ENCODE measurements at places on chromosomes 5 and 9.

DNA sequence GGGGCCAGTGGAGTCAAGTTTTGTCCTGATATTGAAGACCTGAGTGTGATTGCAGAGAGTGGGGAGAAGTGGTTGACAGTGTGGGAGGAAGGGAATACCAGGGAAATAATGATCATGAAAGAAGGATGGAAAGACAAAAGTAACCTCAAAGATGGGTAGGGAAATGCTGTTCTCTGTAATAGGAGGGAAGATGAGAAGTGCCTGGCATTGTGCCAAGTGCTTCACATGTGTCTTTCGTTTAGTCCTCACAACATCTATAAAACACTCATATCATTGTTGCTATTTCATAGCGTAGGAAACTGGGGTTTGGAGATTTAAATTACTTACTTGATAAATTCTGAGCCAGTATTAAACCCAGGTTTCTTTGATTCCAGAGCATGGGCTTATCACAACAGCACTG is 472.3 kb downstream of the LRRC70 start:
- ATAC-seq, result no peak

- ATAC-seq, result no peak
Observed at GRCh38 chr5:143258559-143259253, 144.8 kb downstream of the NR3C1 start.

DNA sequence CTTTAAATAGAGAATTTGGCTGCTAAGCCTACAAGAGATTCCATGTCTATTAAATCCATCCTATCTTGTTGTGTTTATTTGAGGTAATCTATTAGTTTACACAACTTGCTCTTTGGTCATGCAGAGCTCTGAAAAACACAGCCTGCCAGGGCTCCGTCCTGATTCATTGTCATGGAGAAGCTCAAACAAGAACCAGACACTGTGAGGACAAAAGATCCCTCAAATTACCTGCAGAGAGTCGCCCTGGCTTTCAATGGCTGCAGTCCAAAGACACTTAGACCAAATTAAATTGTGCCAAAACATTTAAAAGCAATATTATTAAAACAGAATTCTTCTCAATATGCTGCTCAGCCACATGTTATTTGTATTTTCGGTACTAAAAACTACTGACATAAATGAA is 60.1 kb downstream of the CDH18 start:
- no peak for ATAC-seq

DNA sequence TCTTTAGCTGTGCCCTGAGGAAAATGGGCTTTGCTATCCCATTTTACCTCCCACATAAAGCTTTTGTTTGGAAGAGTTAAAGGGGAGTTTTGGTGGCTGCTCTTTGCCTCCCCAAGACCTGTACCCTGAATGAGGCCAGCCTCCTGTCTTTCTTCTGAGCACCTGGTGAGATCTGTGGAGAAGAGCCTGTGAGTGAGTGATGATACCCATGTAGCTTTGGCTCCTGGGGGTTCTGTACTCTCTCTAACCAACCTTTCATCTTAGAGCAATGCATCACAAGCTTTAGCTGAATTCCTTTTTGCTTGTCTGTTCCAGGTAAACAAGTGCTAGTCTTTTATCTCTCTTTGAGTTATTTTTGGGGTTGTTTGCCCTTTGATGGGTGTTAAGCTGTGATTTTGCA is 73.6 kb downstream of the SCAMP1 start:
- no peak for ATAC-seq

- no peak for ATAC-seq
Observed at GRCh38 chr5:57032151-57032551, 80.2 kb upstream of the MIER3 start.

GRCh38 chr5:164361986-164362385 is 856.6 kb downstream of the MAT2B start:
- ATAC-seq, result no peak

GRCh38 chr5:83559118-83559785 is 87.7 kb downstream of the VCAN start:
- ATAC-seq, result no peak

GRCh38 chr5:159660401-159660800 is 255.9 kb upstream of the ADRA1B start:
- ATAC-seq, result no peak

DNA sequence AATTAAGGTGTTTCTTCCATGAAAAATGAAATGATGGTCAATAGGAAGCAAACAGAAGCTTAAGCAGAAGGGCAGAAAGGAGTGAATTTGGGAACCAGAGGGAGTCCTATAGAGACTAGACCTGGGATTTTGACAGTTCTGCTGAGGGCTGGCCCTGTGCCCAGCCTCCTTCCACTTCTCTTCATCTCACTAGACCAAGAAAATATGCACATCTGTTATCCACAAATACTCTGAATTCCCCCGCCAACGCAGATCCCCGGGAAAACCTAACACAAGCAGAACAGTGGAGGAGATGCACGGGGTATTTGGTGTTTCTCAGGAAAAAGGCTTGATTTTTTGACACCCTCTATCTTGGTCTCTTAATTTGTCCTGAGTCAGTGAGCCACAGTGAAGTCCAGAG is 22.7 kb downstream of the GRIA1 start:
- no peak for ATAC-seq

DNA sequence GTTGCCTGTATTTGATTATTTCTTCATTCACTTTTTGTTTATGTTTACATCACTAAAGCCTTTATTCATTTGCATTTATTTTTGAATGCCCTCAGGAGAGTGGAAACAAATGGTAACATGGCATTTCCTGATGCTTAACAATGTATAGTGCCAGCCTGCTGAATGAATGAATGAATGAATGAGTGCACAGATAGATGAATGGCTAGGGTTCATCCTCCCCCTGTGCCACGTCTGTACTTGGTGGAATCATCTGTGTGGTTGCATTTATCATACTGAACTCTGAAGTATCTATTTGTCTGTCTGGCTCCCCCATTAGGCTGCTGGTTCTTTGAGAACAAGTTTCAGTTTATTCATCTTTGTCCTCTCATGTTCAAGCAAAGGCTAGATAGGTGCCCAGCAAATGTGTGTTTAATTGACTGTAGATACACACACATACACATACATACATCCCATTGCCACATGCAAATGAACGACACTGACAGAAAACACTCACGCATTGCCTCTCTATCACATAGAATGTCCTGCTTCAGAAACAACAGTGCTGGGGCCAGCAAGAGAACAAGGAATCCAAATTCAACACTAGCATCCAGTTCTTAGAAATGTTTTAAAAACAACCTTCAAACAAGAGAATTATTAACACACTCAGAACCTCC is 150.4 kb downstream of the PAPPA start:
- no peak for ATAC-seq

DNA sequence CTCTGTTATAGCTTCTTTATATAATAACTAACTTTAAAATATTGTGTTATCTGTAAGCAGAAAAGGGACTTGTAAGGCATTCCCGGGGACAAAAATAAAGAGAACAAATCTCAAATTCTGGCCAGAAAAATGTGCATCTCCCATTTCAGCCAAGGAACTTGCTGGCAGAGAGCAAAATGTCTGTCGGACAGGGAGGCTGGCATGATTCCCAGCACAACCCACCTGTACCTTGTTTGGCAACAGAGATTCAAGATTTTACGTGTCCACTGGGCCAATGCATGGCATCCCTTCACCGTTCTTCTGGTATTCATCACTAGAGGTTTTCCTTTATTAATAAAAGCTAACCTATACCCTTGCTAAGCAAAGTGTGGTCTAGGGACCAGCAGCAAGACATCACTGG is 566.6 kb downstream of the PSAT1 start:
- ATAC-seq, result no peak

DNA sequence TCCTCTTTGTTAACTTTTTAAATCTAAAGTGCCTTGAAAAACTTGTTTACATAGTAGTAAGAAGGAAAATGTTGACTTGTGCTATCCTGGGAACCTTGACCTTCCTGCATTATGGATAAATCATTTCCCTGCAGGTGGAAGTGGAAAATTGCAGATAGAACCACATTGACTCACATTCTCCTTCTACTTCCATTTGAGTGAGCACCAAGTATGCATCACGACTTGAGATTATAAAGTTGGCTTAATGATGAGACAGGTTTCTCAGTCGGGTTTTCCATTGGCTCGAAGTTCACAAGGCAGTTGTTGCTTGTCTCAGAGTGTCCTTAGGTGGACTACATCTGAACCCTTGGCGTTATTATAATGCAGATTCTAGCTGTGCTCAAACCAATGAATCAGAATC is 39.9 kb downstream of the DOCK8 start:
- ATAC-seq, result no peak

DNA sequence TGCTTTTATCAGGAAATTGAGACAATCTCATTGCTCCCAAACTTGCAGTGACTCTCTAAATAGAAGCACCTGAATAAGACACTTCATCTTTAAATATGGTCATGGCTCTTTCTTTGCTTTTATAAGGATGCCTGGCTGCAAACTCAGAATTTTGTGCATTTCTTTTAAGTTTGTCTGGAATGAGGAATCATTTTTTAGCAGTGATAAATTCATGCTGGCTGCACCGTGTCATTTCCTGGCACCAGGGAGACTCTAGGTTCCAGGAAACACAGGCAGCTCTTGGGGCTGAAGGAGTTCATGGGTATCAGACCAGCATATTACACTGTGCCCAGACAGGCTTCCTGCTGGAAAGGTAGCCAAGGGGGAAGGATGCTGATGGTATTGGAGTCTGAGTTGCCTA is 109.9 kb downstream of the NUDT12 start:
- ATAC-seq, result no peak

DNA sequence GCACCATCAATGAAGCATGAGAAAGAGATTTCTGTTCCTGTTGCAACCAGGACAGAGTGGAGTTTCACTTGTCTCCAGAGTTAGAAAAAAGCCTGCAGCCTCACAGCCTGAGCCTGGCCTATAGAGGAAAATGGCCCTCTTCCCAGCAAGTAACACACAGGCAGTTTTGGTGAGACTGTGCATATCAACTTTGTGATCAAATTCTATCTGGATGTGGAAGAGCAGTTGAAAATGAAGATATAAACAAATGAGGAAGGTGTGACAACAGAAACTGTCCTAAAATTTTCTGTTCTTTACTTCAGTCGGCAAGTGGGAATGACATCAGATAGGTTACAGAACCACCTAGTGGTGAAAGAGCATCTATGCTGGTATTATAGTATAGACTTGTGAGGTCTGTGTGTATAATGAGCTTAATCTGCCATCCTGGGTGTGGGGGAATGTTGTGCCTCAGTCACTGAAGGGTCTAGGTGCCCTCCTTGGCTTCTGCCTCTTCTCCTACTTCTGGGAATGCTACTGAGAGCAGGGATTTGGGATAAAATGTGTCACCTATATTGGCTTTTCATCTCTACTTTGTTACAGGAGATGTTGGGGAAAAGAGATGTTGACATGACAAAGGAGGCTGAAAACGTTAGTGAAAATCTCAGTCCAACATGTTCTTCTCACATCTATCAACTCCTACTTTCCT is 28.2 kb downstream of the YIPF5 start:
- ATAC-seq, result peak; percentile 54

DNA sequence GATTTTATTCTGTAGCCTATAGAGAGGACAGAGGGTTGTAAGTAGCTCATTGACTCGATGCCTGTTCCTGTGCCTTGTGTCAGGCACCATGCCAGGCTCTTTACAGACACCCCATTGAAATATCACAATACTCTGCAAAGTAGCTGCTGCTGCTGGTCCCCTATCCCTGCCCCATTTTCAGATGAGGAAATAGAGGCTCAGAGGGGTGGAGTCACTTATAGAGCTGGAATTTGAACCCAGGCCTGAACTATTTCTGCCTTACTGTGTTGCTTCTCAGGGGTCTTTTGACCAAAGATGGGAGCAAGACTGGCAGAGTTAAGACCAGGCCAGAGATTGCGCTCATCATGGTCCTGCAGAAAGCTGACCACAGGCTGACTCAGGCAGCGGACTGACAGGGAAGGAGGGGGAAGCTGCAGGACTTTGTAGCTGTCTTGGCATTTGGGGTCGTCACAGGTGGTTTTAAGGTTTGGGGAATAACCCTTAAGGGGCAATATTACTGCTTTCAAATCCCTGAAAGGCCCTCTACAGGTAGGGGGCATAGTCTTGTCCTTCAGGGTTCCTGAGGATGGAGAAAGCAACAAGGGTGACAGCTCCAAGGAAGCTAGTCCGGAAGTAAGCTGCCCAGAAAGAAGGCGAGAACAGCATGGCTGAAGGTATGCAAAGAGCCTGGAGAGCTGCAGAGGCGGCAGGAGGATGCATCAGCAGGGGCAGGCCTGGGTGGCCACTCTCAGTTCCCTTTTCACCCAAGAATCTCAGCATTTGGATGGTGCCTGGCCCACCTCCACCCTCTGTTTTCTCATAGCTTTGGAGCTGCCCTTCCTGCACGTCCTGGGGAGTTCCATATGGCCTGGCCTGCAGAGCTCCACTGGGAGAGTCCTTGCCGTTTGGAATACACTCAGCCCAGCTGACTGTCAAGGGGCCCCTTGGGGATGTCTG is 18.3 kb upstream of the NDST1 start:
- no peak for ATAC-seq

DNA sequence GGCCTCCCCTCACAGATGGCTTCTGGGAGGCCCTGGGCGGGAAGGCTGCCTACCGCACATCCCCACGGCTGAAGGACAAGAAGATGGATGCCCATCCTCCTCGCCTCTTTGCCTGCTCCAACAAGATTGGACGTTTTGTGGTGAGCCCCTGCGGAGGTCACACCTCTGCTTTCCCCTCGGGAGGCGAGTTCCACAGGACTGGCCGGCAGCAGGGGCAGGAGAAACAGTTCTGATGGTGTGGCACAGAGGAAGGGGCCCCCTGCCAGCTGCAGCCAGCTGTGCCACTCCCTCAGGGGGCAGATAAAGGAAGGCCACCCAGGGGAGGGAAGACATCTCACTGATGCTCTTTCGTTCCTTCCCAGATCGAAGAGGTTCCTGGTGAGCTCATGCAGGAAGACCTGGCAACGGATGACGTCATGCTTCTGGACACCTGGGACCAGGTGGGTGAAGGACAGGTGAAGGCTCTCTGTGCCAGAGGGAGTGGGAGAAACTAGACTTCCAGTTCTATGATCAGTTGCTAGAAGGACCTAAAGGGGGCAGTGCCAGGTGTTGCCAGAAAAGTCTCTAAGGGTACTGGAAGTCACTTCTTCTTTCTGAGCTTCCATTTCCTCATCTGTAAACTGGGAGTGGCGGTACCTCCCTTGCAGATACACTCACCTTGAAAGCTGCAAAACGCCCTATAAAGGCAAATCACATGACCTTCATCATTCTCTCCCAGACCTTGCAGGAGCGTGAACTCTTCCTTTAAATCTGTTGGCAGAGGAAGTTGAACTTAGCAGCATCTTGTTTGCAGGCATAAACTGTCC is 41.0 kb downstream of the STOM start:
- no peak for ATAC-seq

DNA sequence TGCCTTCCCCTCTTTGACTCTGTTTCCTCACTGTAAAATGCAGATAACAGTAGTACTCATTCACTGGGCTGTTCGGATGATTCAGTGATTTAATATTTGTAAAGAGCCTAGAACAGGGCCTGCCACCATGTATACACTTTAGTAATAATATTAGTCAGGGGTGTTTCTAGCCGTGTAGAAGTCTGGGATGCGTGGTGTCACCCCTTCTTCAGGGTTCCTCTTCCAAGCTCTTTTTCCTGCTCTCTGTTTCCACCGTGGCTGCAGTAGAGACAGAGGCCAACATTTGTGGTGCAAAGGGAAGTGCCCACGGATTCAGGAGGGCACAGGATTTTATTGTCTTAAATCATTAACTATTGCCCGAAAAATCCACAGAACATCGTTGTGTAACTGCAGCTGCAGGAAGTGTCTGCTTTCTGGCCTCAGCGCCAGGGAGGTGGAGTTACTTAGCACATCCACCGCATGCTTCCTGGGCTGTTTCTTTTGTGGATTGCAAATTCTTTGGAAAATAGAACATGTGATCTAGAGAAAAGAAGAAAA is 61.7 kb downstream of the TRIO start:
- peak; percentile 83 for ATAC-seq
